ENCODE measurements at places on chromosomes 2 and 18.

DNA sequence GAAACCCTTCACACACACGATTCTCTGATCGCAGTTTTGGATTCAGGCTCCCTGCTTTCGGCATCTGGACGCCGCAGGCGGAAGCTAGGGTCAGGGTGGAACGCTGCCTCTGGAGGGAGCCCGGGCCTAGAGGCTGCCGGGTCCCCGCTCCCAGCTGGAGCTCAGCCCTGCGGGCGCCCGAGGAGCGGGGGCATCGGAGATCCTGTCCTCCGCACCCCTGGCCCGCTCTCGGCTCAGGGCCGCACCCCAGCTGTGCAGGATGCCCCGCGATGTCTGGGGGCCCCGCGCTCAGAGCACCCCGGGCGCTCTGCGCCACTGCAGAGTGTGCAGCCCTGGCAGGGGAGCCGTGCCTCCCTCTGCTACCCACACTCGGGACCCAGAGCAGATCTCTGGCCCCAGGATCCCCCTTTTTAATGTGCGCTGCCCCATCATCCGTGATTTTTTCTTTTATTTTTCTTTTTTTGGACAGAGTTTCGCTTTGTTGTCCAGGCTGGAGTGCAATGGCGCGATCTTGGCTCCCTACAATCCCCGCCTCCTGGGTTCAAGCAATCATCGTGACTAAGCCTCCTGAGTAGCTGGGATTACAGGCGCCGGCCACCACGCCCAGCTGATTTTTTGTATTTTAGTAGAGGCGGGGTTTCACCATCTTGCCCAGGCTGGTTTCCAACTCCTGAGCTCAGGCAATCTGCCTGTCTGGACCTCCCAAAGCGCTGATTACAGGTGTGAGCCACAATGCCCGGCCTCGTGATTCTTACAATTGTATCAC, 54.8 kb upstream of the TUBA3E start:
- no peak for DNase-seq

DNA sequence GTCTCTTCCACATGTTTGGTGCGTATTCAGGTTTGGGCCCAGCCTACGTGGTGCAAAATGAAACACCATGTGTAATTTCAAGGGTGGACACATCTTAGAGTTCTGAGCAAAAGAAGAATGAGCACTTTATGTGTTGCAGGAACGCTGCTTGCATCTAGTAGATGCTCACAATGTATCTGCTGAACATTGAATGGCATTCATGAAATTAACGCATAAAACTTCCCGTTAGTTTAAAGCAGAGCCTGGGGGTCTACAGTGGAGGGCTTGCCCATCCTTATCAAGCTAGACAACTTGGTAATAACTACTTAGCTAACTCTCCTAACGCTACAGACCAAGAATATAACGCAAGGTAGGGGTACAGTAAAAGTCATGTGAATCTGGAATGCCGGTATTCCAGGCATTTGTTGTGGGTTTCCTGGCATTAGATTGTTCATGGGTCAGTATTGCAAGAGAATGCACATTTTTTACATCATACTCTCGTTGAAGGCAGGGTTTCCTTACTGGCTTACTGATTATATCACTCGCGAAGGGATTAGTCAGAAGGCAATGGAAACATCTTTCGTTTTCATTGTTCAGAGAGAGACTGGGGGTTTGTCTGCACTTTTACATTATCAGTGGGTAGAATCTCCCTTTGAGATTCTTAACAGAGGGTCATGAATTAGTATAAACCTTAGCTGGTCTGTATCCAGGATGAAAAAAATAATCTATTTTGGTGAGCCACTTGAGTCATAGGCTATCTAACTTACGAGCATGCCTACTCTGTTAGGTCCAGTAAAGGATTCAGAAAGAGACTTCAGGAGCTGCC, 229.5 kb upstream of the EPAS1 start:
- DNase-seq, result no peak

GRCh38 chr2:222866358-222866960, 5.6 kb downstream of the ACSL3 start:
- no peak for DNase-seq

DNA sequence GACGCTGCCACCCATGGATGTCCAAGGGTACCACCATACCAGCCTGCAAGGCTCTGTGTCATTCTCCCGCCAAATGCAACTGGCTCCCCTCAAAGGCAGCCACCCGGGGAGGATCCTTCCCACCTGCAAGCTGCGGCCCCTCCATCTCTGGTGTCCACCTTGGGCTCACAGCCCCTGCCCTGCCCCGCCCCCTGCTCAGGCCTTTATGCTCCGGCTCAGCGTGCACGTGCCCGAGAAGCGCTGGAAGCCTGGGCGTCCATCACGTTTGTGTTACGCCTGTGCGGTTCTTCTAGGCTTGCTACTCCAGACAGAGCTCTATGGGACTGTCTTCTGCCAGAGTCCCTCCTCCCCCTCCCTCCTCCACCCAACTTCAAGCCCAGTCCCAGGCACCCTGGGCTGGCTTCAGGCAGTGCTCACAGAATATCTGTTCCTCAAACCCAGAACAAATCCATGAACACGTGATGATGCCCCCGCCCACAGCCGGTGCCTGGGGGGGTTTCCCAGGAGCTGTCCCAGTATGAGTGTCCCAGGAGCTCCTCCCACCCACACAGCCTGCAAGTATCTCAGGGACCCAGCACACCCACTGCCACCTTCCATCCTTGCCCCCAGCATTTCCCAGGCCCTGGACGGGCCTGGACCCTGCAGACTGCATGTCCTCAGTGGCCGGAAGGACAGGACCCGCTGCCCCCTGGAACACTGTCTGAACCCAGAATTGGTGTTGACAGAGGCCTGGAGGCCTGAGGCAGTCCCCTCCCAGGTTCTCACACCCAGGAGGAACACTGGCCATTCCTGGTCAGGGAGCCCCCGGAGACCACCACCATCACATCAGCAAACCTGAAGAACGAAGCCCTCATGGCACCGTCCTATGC, 30.3 kb downstream of the KIF1A start:
- no peak for DNase-seq

Data from activated naive CD4-positive, alpha-beta T cell (primary cell).